ENCODE measurements at places on chromosomes 16 and 17.

DNA sequence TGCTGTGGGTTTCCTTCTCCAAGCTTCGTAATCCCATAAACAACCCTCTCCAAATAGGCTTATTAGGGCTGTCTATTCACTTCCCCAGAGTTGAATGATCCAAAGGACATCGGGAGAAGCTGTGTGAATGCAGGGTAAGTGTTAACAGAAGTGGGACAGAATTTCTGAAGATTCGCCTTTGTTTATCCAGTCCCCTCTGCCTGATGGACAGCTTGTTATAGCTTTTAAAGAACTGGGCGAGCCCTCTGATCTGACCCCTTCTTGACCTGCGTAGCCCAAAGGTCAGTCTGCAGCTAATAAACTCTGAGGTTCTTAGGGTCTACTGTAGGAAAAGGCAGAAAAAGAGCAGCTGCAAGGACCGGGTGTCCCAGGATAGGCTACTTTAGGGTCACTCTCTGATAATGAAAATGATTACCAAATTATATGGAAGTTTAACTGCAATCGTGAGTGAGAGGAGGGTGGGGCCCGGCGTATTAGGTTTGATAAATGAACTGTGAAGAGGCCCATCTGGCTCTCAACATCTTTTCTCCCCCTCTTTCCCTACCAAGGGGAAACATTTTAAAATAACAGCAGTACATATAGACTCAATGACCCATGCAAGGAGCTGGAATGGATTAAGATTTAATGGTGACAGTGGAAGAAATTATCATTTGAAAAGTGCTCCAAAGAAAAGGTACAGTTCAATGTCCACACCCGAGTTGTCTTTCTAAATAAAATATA is 233.4 kb downstream of the FTO start:
- no peak for DNase-seq

GRCh38 chr17:55254375-55254774 is 10.4 kb upstream of the HLF start:
- no peak for DNase-seq

- no peak for DNase-seq
Observed at GRCh38 chr17:28045304-28045703, 2.8 kb downstream of the NLK start.

- DNase-seq, result peak; percentile 56
Observed at GRCh38 chr17:67942810-67943209, 53.5 kb downstream of the C17orf58 start.

DNA sequence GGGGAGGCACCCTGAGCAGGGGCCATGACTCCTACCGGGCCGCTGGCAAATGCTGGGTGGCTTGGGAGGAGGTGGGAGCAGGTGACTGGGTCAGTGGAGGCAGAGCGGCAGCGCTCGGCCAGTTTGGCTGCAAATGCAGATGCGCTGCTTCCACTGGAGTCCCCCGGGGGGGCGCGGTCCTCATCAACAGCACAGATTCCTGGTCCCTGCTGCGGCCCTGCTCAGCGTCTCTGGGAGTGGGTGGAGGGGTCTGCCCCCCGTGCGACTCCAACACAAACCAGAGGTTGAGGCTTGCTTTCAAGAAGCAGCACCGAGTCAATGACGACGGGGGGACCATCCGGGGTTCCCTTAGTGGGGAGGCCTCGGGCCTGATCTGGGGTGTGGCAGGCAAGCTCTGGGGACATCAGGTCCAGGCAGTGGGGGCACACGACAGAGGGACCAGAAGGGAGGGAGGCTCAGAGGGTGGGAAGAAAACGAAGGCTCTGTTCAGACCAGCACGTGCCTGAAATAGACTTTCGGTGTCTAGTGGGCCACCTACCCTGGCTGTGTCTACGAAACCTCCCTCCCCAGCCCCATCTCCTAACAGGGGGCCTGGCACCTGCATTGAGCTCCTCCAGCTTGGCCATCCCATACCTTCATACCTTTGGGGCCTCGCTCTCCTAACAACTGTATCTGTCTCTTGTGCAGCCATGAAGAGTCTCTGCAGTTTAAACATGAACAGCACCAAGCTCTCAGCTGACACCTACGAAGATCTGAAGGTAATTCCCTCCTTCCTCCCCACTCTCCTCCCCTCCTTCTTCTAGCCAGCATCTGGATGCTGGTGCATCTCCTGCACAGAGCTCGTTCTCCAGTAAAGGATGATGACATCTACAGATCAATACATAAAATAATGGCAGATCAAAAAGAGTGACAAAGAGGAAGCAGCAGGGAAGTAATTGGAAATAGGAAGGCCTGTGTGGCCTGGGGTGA is 72.5 kb upstream of the PLCG2 start:
- no peak for DNase-seq

- peak; percentile 54 for DNase-seq
Observed at GRCh38 chr16:77169650-77170236, 21.2 kb upstream of the MON1B start.

GRCh38 chr16:12902511-12903372 is 1.3 kb downstream of the SHISA9 start:
- peak; percentile 43 for DNase-seq

DNA sequence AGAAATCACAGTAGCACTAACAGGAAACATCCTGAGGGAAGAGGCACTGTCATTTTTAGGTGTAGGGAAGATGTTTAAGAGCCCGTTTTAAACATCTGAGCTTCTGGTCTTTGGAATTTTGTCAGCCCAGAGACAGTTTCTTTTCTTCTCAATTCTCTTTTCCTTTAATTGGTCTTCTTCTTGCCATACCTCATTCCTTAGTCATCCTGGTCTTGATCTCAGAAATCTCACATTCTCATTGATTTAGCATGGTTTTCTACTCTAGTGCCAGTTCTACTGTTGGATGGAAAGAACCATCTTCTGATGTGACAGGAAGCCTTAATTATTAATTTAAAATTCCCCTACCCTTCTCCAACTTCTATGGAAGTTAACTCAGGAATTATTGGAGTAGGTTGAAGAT is 25.4 kb downstream of the BMERB1 start:
- no peak for DNase-seq

GRCh38 chr16:28290859-28291254 is 1.5 kb upstream of the SBK1 start:
- DNase-seq, result no peak

- DNase-seq, result no peak
Observed at GRCh38 chr16:89505204-89506112, 2.7 kb upstream of the SPG7 start.

GRCh38 chr17:76720941-76721340 is 5.5 kb downstream of the JMJD6 start:
- no peak for DNase-seq
